ENCODE measurements at places on chromosomes 1 and 21.

DNA sequence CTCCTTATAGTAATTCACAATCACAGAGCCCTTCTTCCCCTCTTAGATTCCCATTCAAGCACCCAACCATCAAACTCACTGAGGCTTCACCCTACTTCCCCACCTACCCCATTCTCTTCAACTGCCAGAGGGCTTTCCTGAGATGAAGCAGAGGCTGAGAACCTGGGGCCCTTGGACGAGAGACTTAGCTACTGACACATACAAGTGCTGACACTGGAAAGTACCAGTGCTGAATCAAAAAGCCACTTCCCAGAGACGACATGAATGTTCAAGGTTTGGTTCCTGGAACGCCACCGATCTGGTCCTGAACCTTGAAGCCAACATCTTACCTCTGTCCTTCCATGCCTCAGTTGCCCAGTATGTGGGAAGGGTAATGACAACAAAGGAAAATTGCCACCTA, 16.6 kb upstream of the RAP1A start:
- DNase-seq = no peak

GRCh38 chr1:65068202-65069010, 79.6 kb upstream of the AK4 start:
- DNase-seq = no peak

DNA sequence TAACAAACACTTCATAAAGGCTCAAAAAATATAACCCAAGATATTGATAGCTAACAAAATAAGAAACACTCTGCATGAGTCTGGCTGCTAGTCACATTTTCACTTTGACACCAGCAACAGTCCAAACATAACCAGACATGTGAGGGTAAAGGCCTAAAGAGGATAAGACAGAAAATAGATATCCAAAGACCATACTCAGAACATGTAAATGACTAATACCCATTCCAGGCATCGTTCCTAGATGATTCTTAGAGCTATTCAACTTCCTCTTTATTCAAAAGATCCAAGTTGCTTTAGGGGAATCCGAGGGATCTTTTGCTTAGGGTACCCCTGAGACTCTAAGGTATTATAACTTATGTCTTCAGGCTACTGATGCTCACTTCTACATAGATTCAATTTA, 5.1 kb downstream of the COL24A1 start:
- no peak for DNase-seq

DNA sequence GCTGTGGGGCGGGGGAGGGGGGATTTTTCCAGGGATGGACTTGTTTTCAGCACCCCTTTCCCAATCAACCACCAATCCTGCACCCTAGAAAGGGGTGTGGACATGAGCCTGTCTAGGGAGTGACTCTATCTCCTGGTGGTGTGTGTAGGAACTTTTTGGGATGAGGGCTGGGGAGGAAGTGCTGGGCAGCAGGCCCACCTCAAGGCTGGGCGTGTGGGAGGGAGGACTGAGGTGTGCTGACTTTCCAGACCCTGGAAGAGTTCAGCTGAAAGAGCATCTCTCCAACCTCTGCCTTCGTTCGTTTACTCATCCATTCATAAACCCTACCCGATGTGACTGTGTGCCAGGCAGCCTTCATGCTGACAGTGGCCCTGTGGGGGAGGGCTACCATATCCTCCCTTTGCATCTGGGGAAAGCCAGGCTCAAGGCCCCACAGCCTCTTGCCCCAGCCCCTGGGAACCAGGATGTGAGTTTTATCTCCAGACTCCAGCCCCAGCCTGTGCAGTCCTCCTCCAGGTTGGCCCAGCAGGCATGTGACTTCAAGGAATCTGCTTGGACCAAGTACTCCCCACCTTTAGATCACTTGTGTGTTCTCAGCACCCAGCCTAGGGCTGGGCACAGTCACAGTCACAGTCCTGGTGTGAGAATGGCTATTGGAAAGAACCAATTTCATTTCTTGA, 6.7 kb downstream of the KNCN start:
- DNase-seq = no peak

DNA sequence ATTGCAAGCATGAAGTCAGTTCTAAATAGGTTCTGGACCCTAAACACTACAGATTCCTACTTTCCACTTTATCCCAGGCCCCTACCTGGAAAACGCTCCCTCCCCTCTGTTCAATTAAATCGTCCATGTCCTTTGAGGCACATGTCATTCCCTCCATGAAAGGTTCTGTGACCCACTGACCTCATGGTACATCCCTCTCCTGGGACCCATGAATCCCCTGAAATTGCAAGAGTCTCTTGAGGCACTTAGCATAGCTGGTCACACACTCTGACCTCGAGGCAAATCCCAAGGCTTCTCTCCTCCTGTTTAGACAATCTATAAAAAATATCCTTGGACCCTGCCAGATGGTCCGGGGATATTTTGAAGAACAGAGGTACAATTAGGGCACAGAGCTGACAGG, 34.3 kb upstream of the KRTAP19-8 start:
- DNase-seq = no peak

DNA sequence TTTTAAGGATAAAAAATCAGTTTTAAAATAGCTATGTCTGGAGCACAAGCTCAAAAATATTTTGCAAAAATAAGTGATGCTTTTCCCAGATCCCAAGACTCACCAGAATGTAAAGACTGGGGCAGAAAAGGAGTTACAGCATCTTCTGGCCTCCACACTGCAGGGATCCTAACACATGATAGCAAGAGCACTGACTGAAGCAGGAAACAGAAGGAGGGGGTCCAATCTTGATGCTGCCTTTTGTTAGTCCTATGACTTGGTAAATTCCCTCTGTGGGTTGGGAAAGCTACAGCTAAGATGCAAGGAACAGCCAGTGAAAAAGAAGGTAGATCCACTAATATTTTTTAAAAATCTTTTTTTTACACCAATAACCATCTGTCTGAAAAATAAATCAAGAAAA, 54.2 kb upstream of the TNR start:
- no peak for DNase-seq

DNA sequence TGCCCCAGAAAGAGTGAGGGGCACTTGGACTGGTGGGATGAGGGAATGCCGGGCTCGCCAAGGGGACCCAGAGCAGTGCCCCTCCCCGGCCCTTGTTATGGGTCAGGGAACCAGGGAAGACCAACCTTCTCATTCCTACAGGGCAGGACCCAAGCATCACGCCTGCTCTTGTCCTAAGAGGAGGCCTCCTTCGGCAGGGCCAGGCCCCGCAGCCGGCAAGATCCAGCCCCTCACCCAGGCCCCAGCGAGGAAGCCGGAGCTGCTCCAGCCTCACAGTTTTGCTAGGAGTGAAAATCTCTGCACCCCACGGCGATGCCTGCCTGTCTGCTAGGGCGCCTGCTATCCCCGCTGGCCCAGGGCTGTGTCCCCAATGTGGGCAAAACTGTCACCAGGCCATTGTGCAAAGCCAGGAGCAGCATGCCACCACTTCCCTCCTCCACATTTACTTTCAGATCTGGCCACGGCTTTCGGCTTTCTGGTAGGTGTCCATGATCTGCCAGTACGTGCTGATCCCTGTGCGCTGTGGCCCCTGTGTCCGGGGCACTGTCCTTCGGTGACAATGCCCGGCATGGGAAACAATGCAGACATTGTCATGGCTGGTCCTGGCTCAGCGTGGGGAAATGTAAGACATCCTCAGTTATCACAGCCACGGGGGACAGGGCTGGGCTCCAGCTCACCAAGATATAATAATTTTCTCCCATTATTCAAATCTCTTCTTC, 9.6 kb downstream of the ACTRT2 start:
- DNase-seq = no peak
